ENCODE measurements at places on chromosomes 6 and 20. TPM values are rescaled to one million over a fixed set of nuclear protein-coding genes. Genes with fewer than 3 reads are reported as not detected.

The RPL7L1 gene
- 66.8 TPM for total RNA-seq

The RAD21L1 gene
- total RNA-seq: not detected

The C20orf144 gene
- total RNA-seq: 0.23 TPM

DNA sequence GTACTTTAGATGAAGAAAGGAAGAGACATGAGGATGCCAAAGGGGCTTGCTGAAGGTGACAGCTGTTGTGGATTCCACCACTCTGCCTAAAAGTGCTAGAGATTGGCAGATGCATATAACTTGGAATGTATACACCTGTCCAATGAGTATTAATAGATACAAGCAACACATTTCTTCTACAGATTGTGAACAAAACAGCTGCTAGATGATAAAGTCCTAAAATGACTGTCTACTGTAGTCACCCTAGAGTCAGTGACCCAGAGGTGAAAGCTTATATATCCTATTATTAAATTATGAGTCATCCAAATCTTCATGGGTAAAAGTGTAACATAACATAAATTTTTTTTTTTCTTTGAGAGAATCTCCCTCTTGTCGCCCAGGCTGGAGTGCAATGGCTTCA lies 5.2 kb downstream of the RNF217 start:
- no peak for DNase-seq
- H3K4me3 ChIP-seq: no peak overlapping the region
- H3K27me3 ChIP-seq: no peaks in the 10 kb centered on the region
- H3K4me1 ChIP-seq: peaks cover 65% of the 10 kb centered on the region

DNA sequence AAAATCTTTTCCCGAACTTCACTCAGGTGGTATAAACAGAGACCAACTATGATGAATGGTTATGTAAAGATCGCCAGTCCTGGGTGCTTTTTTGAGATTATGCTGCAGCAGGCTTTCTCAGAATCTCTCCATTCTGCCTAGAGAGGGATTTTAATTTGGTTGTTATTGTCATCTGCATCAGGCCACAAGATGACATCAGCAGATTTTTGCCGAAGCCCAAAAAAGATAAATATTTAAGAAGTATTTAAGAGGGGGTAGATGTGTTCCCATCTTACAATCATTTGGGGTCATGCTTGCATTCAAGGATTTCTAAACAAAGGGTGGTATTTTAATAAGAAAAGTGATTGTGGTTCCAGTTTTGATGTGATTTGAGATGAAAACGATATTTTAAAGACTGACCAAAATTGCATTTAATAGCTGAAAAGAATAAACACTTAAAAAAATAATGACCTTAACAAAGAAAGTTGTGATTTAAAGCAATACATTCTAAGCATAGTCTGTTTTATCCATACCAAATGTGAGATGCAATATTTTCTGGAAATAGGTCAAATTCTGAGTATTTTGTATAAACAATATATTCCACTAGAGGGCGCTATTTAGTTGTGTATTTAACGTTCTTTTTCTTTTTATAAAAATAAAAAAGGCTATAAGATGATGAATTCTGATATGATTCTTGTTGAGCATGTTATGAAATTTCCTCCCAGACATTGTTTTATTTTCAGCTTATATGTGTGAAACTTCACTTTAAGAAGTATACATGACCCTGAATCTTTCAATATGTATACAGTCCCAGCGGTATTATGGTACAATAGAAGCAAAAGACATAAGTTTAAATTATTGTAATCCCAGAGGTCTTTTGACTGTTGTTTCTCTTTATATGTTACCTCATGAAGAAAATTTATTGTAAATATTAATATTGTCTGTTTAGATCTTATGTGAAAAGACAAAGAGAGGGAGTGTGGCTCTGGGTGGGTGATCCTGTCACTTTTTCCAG lies 51.0 kb upstream of the ZFP64 start:
- H3K4me1 ChIP-seq: no peaks in the 10 kb centered on the region
- H3K4me3 ChIP-seq: no peak overlapping the region
- H3K36me3 ChIP-seq: no peaks in the 10 kb centered on the region
- DNase-seq: no peak
- H3K27me3 ChIP-seq: no peaks in the 10 kb centered on the region
- no peak overlapping the region for H3K27ac ChIP-seq

GRCh38 chr6:71733970-71734899 lies 152.1 kb upstream of the RIMS1 start:
- no peak overlapping the region for H3K27ac ChIP-seq
- no peak overlapping the region for H3K4me3 ChIP-seq
- no peaks in the 10 kb centered on the region for H3K4me1 ChIP-seq
- DNase-seq: no peak

DNA sequence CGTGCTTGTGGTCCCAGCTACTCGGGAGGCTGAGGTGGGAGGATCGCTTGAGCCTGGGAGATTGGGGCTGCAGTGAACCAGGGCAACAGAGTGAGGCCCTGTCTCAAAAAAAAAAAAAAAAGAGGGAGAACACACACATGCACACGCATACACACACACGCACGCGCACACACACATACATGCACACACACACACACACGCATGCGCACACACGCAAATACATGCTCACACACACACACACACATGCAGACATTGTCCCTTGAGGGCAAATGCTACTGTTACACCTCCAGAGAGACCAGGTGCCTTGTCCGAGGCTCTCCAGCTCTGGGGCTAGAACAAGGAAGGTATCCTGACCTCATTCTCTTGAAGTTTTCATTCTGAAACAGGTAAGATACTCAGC lies 64.5 kb downstream of the RAB44 start:
- no peaks in the 10 kb centered on the region for H3K36me3 ChIP-seq
- no peak for DNase-seq
- no peaks in the 10 kb centered on the region for H3K27me3 ChIP-seq
- peaks cover 9% of the 10 kb centered on the region for H3K4me1 ChIP-seq
- no peak overlapping the region for H3K27ac ChIP-seq

DNA sequence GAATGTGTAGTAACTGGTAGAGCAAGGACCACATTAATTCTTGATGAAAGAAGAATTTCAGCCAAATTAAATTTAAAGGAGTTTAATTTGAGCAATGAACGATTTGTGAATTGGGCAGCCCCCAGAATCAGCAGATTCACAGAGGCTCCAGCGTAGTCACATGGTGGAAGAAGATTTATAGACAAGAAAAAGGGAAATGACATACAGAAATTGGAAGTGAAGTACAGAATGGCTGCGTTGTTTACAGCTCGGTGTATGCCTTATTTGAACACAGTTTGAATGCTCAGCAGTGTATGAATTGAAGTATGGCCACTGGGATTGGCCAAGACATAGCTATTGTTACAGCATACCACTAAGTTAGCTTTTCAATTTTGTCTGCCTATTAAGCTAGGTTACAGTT lies 173.6 kb upstream of the ARG1 start:
- no peaks in the 10 kb centered on the region for H3K36me3 ChIP-seq
- no peak overlapping the region for H3K4me3 ChIP-seq
- H3K4me1 ChIP-seq: no peaks in the 10 kb centered on the region
- DNase-seq: no peak
- no peak overlapping the region for H3K27ac ChIP-seq

DNA sequence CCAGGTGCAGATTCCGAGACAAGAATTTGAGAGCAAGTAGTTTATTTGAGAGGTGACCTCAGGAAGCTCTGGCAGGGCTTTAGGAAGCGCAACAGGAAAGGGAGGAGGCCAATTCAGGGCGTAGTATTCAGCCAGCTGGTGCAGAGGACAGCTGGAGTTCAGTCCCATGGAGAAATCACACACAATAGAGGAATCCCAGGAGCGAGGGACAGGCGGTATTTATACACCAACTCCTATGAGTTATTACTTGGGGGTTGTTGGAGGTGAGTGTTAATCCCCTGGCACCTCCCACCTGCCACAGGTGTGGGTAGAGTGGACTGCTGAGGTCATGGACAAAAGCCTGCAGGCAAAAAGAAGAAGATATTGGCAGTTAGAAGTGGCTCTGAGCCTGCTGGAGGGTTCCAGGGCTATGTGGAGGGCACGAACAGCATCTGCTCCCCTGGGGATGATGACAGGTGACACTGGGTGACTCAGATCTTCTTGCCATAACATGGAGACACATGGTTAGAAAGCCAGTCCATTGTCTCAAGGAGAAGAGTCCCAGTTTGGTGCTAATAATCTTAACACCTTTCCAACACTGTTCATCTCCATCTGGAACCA lies 13.9 kb upstream of the SULF2 start:
- H3K4me3 ChIP-seq: no peak overlapping the region
- H3K4me1 ChIP-seq: peaks cover 15% of the 10 kb centered on the region
- H3K27ac ChIP-seq: no peak overlapping the region
- DNase-seq: no peak
- no peaks in the 10 kb centered on the region for H3K36me3 ChIP-seq
- no peaks in the 10 kb centered on the region for H3K27me3 ChIP-seq

DNA sequence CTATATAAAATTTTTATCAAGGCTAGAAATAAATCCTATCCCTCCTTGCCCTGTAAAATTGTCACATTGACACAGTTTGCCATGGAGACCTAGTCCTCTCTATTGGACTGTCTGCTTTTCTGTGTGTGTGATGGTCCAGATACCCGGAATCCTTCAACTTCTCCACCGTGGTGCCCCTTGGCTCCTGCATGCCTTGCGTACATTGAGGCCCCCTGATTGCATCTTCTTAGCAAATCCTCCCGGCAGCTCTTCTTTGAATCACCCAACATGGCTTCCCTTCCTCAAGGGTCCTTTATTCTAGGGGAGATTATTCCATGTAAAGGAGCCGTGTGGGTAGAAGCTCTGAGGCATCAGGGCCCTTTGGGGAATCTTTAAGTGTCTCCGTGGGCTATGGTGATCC lies 219.5 kb downstream of the CDC5L start:
- no peaks in the 10 kb centered on the region for H3K27me3 ChIP-seq
- no peak for DNase-seq
- H3K4me3 ChIP-seq: no peak overlapping the region
- H3K4me1 ChIP-seq: no peaks in the 10 kb centered on the region
- no peaks in the 10 kb centered on the region for H3K36me3 ChIP-seq

DNA sequence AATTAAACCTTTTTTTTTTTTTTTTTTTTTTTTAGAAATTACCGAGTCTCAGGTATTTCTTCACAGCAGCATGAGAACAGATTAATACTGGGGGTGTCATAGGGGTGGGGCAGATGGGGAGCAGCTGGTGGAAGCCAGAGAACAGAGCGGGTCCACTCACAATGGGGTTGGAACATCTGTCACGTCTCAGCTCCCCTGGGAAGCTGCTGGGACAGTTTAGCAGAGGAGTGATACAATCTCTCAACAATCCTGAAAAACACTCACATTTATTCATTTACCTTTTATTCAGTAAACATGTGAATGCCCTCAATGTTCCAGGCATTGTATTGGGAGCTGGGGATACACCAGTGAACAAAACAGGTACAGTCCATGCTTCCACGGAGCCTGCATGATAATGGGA lies 162.2 kb downstream of the SMOC2 start:
- H3K36me3 ChIP-seq: peaks cover 18% of the 10 kb centered on the region
- H3K4me1 ChIP-seq: no peaks in the 10 kb centered on the region
- no peak overlapping the region for H3K27ac ChIP-seq
- H3K27me3 ChIP-seq: no peaks in the 10 kb centered on the region

GRCh38 chr6:13854716-13855250 lies 40.4 kb upstream of the MCUR1 start:
- H3K27me3 ChIP-seq: peaks cover 11% of the 10 kb centered on the region
- H3K27ac ChIP-seq: no peak overlapping the region
- no peak for DNase-seq
- H3K4me3 ChIP-seq: no peak overlapping the region
- H3K36me3 ChIP-seq: no peaks in the 10 kb centered on the region

GRCh38 chr6:138963531-138963930 lies 24.5 kb downstream of the REPS1 start:
- no peaks in the 10 kb centered on the region for H3K27me3 ChIP-seq
- DNase-seq: no peak
- no peak overlapping the region for H3K4me3 ChIP-seq
- H3K27ac ChIP-seq: no peak overlapping the region
- peaks cover 11% of the 10 kb centered on the region for H3K4me1 ChIP-seq

- H3K4me3 ChIP-seq: no peak overlapping the region
- peak; percentile 37 for DNase-seq
- H3K27me3 ChIP-seq: no peaks in the 10 kb centered on the region
- H3K36me3 ChIP-seq: no peaks in the 10 kb centered on the region
- H3K4me1 ChIP-seq: peaks cover 6% of the 10 kb centered on the region
- no peak overlapping the region for H3K27ac ChIP-seq
Observed at GRCh38 chr6:163950159-163950558, 535.6 kb downstream of the QKI start.

GRCh38 chr20:18635380-18635779 lies 47.5 kb downstream of the DTD1 start:
- H3K4me3 ChIP-seq: no peak overlapping the region
- peaks cover 8% of the 10 kb centered on the region for H3K36me3 ChIP-seq
- DNase-seq: no peak
- no peak overlapping the region for H3K27ac ChIP-seq
- H3K27me3 ChIP-seq: no peaks in the 10 kb centered on the region

GRCh38 chr20:11234181-11234580 lies 560.4 kb upstream of the JAG1 start:
- DNase-seq: no peak
- peaks cover 9% of the 10 kb centered on the region for H3K4me1 ChIP-seq
- H3K27me3 ChIP-seq: no peaks in the 10 kb centered on the region
- H3K36me3 ChIP-seq: no peaks in the 10 kb centered on the region
- H3K27ac ChIP-seq: no peak overlapping the region
- no peak overlapping the region for H3K4me3 ChIP-seq

DNA sequence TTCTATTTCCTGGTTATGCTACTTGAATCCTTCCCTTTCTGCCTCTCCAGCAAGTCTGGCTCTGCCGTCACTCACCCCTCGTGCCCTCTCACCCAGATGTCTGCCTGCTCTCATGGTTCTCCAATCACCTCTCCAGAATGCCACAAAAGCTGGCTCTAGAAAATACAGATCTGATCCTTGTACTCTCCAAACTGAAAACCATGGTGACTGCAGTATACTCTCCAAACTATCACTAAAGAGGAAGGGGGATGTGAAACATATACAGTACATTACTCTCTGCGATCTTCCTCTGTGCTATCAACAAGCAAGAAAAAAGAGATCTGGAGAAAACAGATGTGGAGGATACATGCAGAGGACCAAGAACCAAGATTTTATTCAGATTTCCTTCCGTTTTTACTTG lies 91.1 kb downstream of the ATXN1 start:
- no peak for DNase-seq
- no peak overlapping the region for H3K4me3 ChIP-seq
- no peaks in the 10 kb centered on the region for H3K27me3 ChIP-seq
- no peaks in the 10 kb centered on the region for H3K36me3 ChIP-seq
- peaks cover 54% of the 10 kb centered on the region for H3K4me1 ChIP-seq
- no peak overlapping the region for H3K27ac ChIP-seq

All from esophagus muscularis mucosa (tissue), 4 donors.